Stimulated activated CD4-positive, alpha-beta T cell treated with anti-CD3 and anti-CD28 coated beads, Interleukin-12 subunit alpha, Interleukin-12 subunit beta, amount 100 ng/mL, for 24 hours (primary cell): ENCODE measurements at places on chromosomes 11 and 22.

DNA sequence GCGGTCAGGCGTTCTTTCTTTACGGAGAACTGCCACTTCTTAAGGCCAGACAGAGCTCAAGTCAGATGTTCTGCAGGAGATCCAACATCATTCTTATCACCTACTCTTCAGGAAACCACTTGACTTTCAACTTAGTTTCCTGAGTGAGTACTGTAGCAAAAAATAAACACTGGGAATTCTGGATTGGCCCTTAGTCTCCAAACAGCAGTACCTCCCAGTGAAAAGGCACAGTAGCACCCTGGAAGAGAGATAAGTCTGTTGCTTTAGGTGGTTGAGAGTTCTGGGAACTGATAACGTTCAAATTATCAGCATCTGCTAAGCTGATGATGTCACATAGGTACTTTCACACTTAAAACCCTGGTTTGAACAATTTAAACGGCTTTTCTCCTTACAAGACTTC lies 971.8 kb upstream of the TENM4 start:
- no peak for DNase-seq

DNA sequence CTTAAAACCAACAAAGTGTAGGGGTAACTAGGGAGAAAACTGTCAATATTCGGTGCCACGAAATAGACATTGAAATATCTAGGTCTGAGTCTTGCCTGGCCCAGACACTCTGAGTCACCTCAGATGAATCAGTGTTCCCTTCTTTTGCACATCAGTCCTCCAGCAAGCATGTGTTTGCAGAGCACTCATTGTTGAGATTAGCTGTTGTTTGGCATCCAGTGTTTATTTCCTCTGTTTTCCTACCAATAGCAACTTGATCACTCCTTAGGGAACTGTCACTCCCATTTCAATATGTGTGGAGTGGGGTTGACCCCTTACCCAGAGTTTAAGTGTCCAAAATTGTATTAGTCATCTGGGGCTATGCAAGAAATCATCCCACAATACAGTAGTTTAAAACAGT lies 4.7 kb upstream of the ASCC2 start:
- DNase-seq = no peak

DNA sequence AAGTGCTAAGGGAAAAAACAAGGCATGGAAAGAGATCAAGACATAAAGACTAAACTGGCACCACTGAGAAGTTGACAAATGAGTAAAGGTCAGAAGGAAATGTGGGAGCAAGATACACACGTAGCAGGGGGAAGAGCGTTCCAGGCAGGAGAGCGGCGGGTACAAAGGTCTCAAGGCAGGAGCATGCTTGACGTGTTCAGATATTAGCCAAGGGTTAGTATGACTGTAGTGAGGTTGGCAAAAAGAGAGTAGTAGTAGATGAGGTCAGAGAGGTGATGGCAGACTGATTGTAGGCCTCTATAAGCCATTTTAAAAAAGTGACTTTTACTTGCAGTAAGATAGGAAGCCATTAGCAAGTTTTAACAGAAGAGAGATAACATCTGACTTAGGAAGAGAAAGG lies 9.9 kb downstream of the SYT9 start:
- DNase-seq = no peak

DNA sequence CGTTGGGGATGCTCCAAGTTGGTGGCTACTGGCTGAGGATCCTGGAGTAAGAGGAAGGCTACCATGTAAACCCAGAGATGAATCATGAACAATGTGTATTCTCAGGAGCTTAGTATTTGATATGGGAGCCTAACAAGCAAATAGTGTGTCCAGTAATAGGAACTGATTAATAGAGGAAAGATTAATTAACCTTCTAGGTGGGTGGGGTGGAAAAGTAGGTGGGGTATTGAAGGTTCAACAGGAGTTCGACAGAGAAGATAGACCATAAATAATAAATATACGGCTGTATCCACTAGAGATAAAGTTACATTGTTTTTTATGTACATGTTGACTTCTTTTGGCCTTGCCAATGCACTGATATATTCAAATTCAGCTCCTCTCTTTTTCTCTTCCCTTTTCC lies 43.1 kb downstream of the BMAL1 start:
- no peak for DNase-seq

GRCh38 chr22:31945971-31946680 lies 1.8 kb downstream of the YWHAH start:
- no peak for DNase-seq

GRCh38 chr11:61833471-61833870 lies 5.4 kb downstream of the FADS2 start:
- DNase-seq = no peak

GRCh38 chr11:12591706-12592105 lies 82.5 kb upstream of the TEAD1 start:
- DNase-seq = no peak

GRCh38 chr22:28978863-28979796 lies 82.5 kb downstream of the C22orf31 start:
- DNase-seq = no peak

GRCh38 chr11:26227301-26227746 lies 104.6 kb upstream of the ANO3 start:
- no peak for DNase-seq

GRCh38 chr22:27455526-27455925 lies 346.0 kb downstream of the MN1 start:
- no peak for DNase-seq

- DNase-seq = no peak
Measured at GRCh38 chr22:49676230-49676629, 151.4 kb downstream of the BRD1 start.

- no peak for DNase-seq
Measured at GRCh38 chr11:130580372-130580771, 131.9 kb downstream of the ADAMTS15 start.

DNA sequence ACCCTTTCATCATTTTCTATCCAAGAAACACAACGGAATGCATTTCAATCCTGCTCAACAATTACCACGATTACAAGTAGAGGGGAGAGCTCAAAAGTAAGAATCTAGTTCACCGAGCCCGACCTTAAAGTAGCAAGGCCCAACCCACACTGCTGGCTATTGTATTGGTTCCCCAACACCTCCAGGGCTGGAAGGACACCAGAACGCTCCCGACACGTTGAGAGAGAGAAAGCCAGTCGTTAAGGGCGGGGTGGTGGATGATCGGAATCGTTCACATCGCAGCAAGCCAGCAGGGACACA lies 690 bp downstream of the CKAP5 start:
- no peak for DNase-seq

GRCh38 chr11:95908826-95909225 lies 15.1 kb downstream of the MTMR2 start:
- DNase-seq = no peak

GRCh38 chr22:38184788-38185187 lies 3.2 kb upstream of the PLA2G6 start:
- DNase-seq = no peak

DNA sequence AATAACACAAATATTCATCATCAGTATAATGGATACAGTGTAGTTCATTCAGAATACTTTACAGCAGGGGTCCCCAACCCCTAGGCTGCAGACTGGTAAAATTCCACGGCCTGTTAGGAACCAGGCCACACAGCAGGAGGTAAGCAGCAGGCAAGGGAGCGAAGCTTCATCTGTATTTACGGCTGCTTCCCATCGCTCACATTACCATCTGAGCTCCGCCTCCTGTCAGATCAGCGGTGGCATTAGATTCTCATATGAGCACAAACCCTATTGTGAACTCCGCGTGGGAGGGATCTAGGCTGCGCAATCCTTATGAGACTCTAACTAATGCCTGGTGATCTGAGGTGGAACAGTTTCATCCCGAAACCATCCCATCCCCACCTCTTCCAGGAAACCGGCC lies 125.1 kb downstream of the SERGEF start:
- DNase-seq = no peak

- DNase-seq = no peak
Measured at GRCh38 chr11:110431051-110431672, 1.4 kb downstream of the FDX1 start.

- DNase-seq = no peak
Measured at GRCh38 chr11:109707411-109707810, 285.4 kb downstream of the C11orf87 start.

GRCh38 chr11:94558932-94559331 lies 8.2 kb upstream of the PIWIL4 start:
- DNase-seq = no peak

- DNase-seq = no peak
Measured at GRCh38 chr22:42344361-42344905, 74.0 kb upstream of the TCF20 start.

GRCh38 chr22:22941831-22942510 lies 54.4 kb downstream of the IGLL5 start:
- no peak for DNase-seq

DNA sequence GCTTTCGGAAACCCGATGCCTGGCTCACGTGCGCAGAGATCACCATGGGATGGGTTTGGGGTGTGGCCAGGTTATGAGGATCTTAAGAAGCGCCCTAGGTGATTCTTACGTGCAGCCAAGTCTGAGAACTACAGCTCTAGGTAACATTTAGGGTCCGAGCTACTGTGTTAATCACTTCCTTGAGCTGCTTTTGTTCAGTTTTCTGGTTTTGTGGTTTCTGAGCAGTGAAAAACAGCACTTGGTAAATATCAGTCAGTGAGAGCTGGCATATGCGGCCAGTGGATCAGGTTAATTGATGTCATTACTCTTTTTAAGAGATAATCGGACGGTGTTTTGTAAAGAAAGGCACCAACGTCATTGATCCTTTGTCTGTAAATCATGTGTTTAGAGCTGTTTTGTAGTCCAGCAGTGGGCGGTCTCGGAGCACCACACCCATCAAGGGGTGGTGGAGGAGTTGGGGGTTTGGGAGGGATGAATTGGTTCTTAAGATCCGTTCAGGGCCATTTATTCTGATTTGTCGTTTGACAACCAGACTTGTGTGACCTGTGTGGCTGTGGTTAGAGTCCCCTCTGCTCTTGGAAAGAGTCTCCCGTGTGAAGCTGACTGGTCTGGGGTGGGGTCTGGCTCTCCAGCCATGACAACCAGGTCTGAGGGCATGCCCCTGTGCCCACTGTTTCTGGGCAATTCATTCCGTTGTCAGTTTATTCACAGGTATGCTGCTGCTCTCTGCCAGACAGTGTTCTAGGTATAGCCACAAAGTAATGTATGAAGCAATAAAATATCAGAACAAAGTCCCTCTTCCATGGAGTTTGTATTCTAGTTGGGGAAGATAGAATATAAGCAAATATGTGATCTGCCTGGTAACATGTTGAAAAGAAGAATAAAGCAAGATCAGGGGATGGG lies 61.9 kb upstream of the SORL1-AS1 start:
- DNase-seq = no peak

DNA sequence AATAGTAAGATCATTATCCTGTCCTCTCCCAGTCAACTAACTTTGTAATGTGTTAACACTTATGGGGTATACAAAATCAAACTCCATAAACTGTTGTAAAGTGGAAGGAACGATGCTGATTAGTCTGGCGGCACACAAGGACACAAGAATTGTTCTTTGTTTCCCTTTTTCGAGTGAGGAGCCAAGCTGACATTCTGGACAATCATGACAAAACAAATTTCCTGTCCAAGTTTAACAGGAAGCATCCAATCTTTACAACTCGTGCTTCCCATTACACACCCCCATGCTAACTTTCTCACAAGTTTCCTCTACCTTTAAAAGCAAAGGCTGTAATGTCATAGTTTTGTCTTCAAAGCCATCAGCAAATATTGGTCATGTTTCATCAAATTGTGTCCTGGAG lies 20.4 kb upstream of the LDLRAD3 start:
- no peak for DNase-seq

- DNase-seq = no peak
Measured at GRCh38 chr11:36193721-36194120, 95.5 kb downstream of the COMMD9 start.

GRCh38 chr22:43218786-43219185 lies 31.9 kb upstream of the TTLL12 start:
- no peak for DNase-seq

- no peak for DNase-seq
Measured at GRCh38 chr11:69797156-69797555, 22.0 kb upstream of the FGF4 start.

- DNase-seq = no peak
Measured at GRCh38 chr11:14656536-14657457, 13.2 kb downstream of the PDE3B start.

GRCh38 chr11:66659763-66660162 lies 17.9 kb downstream of the RBM4B start:
- DNase-seq = no peak

DNA sequence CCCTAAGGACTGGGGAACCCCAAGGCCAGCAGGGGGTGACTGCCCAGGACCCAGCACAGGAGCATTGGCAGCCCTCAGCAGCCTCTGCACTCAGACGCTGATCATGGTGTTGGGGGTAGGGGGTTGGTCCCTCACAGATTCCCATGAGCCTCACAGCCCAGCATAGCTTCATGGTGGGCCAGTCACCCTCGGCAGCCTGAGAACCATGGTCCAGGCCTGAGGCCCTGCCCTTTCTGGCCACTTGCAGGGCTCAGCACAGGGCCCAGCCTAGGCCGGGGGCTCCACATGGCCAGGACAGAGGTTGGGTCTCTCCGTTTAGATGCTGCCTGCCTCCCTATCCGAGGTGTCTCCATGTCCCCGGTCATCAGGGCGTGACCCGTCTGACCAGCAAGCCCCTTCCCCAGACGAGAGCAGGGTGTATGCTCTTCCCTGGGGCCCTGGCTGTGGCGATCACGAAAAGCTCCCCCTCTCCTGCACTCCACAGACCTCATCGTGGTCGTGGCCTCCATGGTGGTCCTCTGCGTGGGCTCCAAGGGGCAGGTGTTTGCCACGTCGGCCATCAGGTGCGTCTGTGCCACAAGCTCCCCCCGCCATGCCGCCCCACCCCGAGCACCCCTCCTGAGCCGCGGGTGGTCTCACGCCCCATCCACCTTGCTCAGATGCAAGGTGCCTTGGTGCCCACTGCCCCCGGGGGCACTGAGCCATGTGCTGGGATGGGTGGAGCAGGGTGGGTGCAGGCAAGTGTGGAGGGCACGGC lies 126.2 kb downstream of the KCNQ1 start:
- DNase-seq = no peak

DNA sequence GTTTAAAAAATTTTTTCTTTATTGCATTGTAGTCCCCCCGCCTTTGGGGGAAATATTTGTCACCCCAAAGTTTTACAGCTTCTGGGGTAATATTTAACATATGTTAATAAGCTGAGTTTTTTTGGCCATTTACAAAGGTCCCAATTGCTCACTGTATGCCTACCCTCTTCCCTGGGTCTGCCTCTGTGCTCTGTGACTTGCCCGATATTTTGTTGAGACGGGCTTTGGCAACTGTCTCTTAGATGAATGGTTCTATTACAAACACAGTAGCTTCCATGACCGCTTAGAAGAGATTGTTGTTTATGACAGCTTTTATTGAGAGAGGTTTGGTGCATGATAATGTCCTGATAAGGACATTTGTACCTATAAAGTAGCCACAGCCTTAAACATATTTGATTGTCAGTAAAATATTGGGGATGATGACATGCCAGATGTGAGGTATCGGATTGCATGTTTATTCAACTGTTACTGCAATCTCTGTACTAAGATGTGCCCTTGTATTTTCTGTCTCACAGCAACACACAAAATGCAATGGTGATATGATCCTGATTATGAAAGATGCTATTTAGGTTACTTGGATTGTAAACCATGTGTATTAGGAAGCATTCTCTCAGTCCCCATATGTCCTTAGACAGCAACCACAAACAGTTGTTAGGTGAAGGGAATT lies 103.1 kb downstream of the TEAD1 start:
- no peak for DNase-seq

- no peak for DNase-seq
Measured at GRCh38 chr11:96074551-96075310, 150.8 kb upstream of the MTMR2 start.

- peak; percentile 35 for DNase-seq
Measured at GRCh38 chr22:35150183-35151107, 84.5 kb downstream of the ISX start.

- DNase-seq = no peak
Measured at GRCh38 chr11:33530815-33531214, 169.8 kb downstream of the C11orf91 start.

- DNase-seq = no peak
Measured at GRCh38 chr11:38226684-38227083, 1628.6 kb upstream of the RAG2 start.
